Lower lobe of right lung (tissue), 2 donors: ENCODE measurements at places on chromosomes 3 and 15. TPM values are rescaled to one million over a fixed set of nuclear protein-coding genes. Genes with fewer than 3 reads are reported as not detected.

The ZSCAN29 gene
- 24.3 TPM for total RNA-seq

- DNase-seq, result no peak
These were observed 132.5 kb downstream of the EPHB1 start for GRCh38 chr3:134927599-134927998.

DNA sequence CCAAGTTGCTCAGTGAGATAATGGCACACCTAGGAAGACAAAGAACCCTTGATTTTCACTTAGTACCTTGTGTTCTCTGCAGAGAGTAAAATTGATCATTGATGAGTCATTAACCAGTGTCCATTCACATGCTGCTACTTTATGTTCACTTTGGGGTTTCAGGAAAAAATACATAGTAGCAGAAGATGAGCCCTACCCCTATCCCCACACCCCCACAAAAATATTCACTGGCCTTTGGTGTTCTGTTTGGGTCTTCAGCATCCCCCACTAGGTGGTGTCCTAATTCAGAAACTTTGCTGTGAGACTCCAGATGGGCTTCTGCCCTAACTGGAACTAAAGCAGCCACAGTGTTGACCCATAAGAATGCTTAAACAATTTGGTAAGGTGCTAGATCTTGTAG, 178.8 kb downstream of the KLHL25 start:
- no peak for DNase-seq

DNA sequence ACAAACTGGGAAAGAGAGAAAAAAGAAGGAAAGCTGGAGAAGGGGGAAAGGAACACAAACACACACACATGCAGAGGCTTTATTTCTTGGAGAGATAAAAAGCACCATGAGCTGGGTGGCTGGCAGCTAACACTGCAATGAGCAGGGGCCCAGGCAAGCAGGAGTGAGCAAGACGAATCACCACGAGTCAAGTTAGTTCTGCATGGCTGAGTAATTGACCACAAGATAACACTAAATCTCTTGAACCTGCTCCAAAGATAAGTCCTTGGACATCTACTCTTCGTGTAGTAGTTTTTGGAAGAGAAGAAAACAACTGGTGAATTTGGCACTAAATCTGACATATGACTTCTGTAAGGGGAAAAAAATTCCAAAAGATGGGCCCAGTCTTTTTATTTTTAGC, 100.9 kb downstream of the MYO5A start:
- no peak for DNase-seq
